ENCODE measurements at places on chromosomes 7 and 10. TPM values are rescaled to one million over a fixed set of nuclear protein-coding genes. Genes with fewer than 3 reads are reported as not detected.
A peak's percentile ranks its signal among the peaks of the same experiment; 100 is the strongest.

DNA sequence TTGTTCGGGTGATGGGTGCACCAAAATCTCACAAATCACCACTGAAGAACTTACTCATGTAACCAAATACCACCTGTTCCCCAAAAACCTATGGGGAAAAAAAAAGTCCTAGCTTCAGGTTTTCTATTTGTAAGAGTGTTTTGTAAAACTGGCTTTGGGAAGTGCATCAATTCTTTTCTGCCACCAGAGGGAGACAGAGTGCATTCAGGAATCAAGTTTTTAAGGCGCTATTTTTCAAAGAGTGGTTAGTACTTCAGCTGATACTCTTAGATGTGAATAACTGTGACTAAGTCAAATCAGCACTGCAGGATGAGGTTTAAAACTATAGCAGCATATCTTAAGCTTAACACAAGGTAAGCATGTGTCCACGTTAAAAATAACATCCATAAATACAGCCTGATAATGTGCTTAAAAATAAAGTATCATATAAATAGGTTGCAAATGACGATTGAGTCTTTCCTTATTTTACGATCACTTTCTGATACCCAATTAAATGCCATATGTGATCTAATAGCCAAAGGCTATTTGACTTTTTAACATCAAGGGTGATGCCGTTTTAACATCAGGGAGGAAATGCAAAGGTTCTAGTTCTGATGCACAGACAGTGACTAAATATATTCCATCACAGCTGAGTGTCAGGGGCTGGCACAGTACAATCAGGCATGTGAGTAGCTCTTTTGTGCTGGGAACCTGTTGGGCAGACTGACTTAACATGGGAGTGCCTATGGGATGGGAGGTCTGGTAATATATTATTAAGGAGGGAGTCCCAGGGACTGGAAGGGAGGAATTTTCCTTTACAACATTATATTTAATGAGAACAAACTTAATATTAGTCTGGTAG, 10.6 kb upstream of the LYZL2 start:
- peak; percentile 28 for DNase-seq

- DNase-seq = no peak
Measured at GRCh38 chr10:129820451-129820850, 143.6 kb downstream of the EBF3 start.

The CNPY1 gene
- not detected for total RNA-seq

GRCh38 chr7:151426441-151426903, 13.5 kb downstream of the CRYGN start:
- no peak for DNase-seq

GRCh38 chr7:22865602-22865960, 42.9 kb upstream of the TOMM7 start:
- no peak for DNase-seq

Data from activated naive CD4-positive, alpha-beta T cell treated with anti-CD3 and anti-CD28 coated beads for 36 hours (primary cell).